ENCODE measurements at places on chromosomes 1 and 21. TPM values are rescaled to one million over a fixed set of nuclear protein-coding genes. Genes with fewer than 3 reads are reported as not detected.

Gene GBP4
- 3.1 TPM for polyA plus RNA-seq

Gene CFHR4
- polyA plus RNA-seq, result not detected

Gene ACKR1
- 1.8 TPM for polyA plus RNA-seq

Gene CD1E
- polyA plus RNA-seq, result not detected

Gene CDC14A
- 4.8 TPM for polyA plus RNA-seq

Gene CCDC185
- not detected for polyA plus RNA-seq

DNA sequence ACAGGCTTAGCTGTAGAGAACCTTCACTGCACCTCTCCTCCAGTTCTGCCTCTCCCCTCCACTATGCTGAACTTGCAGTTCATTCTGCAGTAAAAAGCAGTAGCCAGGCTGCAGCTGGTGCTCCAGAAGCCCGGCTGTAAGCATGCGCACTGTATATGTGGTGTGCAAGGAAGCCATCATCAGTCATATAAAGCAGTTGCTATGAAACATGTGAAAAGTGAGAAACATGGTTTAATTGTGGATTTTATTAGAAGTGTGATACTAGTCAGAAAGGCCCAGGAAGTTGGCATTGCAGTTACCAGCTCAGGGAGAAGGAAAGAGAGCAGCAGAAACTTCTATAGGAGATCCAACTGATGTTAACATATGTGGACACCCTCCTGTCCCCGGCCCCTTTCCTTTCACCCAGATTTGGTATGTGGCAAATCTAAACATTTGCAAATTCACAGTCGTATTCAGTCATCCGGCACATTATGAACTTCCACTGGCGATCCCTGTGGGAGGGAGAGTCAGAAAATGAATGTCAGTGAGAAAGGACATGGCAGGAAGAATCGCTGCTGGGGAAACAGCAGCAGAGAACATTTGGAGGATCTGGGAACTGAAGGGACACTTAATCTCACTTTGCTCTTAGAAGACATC, 32.8 kb downstream of the DPT start:
- no peak overlapping the region for H3K4me3 ChIP-seq
- no peaks in the 10 kb centered on the region for H3K36me3 ChIP-seq
- no peaks in the 10 kb centered on the region for H3K4me1 ChIP-seq
- H3K27me3 ChIP-seq, result peaks cover 3% of the 10 kb centered on the region

DNA sequence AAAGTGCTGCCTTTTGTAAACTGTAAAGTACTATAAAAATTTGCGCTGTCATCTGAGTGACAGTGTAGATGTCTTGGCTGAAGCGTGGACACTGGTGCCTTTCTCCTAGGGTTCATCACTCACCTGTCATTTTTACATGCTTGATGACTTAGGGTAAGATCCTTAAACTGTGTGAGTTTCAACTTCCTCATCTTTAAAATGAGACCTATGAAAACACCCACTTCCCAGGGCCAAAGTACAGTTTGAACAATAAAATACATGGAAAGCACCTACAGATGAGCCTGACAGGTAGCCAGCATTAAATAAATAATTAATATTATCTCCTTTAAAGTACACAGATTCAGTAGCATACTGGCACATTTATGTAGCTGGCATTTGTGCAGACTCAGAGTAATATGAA, 309.9 kb downstream of the CHRM3 start:
- H3K27ac ChIP-seq, result no peak overlapping the region
- H3K4me1 ChIP-seq, result no peaks in the 10 kb centered on the region
- H3K4me3 ChIP-seq, result no peak overlapping the region
- no peak for DNase-seq
- H3K27me3 ChIP-seq, result no peaks in the 10 kb centered on the region

- H3K27me3 ChIP-seq, result no peaks in the 10 kb centered on the region
- DNase-seq, result no peak
- no peaks in the 10 kb centered on the region for H3K36me3 ChIP-seq
- H3K4me3 ChIP-seq, result no peak overlapping the region
- H3K27ac ChIP-seq, result no peak overlapping the region
Observed at GRCh38 chr1:158425027-158425426, 1.0 kb downstream of the OR10K2 start.

- H3K4me3 ChIP-seq, result no peak overlapping the region
- no peak overlapping the region for H3K27ac ChIP-seq
- H3K36me3 ChIP-seq, result peaks cover 2% of the 10 kb centered on the region
Observed at GRCh38 chr1:155509064-155509463, 53.5 kb downstream of the ASH1L start.

DNA sequence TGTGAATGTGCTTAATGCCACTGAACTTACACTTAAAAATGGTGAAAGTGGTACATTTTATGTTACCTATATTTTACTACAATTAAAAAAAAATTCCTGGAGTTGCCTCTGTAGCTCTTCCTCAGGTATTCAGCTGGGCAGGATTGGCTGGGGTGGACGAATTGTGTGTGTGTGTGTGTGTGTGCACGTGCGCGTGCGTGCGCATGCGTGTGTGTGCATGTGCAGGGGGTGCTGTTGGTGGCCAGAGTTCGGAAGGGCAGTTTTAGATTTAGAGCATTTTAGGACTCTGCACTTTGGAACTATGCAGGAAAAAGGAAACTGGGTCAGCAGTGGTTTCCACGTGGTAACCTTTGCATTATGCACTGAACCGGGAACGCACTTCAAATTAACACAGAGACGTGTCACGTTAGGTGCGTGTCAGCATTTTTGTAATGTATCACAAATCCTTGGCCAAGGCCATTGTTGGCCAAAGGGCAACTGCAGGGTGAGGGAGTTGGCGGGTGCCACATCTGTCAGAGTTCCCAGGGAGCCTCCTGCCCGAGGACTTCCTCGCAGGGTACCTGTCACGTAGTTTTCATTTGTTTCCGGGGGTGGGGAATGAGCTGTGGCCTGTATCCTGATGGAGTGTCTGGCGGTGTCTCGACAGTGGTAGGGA, 312.8 kb downstream of the CAMTA1 start:
- no peak overlapping the region for H3K4me3 ChIP-seq
- peaks cover 7% of the 10 kb centered on the region for H3K27me3 ChIP-seq
- no peaks in the 10 kb centered on the region for H3K36me3 ChIP-seq
- no peak overlapping the region for H3K27ac ChIP-seq
- H3K4me1 ChIP-seq, result no peaks in the 10 kb centered on the region

DNA sequence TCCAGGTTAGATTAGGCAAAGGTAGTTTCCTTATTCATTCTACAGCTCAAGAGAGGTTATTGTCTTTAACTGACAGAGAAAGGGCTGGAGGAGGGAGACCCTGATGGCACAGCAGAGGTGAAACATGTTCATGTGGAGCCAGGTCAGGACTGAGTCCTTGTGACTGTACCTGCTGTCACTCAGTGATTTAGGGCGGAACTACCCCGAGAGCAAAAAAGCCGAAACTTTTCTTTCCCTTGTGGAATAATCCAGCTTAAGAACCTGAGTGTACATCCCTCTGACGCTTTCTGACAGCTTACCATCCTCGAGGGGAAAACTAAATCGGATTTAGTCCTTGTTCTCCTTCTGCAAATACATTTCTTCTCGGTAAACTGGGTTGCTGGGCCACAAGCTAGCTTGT, 273.2 kb downstream of the BACH1 start:
- H3K27me3 ChIP-seq, result no peaks in the 10 kb centered on the region
- H3K36me3 ChIP-seq, result no peaks in the 10 kb centered on the region
- DNase-seq, result no peak
- no peak overlapping the region for H3K4me3 ChIP-seq
- H3K4me1 ChIP-seq, result no peaks in the 10 kb centered on the region

DNA sequence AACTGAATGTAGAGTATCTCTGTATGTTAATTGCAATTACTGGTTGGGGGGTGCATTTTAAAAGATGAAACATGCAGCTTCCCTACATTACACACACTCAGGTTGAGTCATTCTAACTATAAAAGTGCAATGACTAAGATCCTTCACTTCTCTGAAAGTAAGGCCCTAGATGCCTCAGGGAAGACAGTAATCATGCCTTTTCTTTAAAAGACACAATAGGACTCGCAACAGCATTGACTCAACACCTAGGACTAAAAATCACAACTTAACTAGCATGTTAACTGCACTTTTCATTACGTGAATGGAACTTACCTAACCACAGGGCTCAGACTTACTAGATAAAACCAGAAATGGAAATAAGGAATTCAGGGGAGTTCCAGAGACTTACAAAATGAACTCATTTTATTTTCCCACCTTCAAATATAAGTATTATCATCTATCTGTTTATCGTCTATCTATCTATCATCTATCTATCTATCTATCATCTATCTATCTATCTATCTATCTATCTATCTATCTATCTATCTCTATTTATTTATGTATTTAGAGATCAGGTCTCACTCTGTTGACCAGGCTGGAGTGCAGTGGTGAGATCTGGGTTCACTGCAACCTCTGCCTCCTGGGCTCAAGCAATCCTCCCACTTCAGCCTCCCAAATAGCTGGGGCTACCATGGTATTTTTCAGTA, 47.8 kb downstream of the CHML start:
- no peak overlapping the region for H3K27ac ChIP-seq
- peak; percentile 13 for DNase-seq
- no peaks in the 10 kb centered on the region for H3K36me3 ChIP-seq
- no peaks in the 10 kb centered on the region for H3K4me1 ChIP-seq
- no peak overlapping the region for H3K4me3 ChIP-seq

DNA sequence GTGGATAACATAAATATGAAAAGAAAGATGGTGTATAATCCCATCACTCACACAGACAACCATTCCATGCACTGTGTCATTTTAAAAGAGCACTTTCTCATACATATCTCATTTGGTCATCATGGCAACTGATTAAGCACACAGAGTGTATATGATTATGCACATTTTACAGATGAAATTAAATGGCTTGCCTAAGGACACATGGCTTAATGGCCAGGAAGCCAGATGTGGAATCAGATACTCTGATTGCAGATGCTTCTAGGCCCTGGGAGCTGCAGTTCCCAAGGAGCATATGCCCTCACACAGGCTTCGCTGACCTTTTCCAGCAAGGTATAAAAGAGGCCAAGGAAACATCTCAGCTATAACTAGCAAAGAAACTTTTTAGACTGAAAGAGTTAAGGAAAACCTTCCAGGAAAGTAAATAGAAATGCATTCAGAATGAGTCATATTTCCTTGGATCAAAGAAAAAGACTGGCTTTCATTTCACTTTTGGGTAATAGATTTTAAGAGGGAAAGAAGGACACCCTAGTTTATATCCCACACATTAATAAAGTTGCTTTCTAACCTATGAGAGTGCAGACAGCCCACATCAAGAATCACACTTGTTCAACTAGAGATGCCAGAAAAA, 19.6 kb upstream of the FAM89A start:
- no peak overlapping the region for H3K27ac ChIP-seq
- DNase-seq, result no peak
- no peaks in the 10 kb centered on the region for H3K4me1 ChIP-seq
- no peaks in the 10 kb centered on the region for H3K27me3 ChIP-seq
- no peaks in the 10 kb centered on the region for H3K36me3 ChIP-seq

- H3K27ac ChIP-seq, result no peak overlapping the region
- no peak overlapping the region for H3K4me3 ChIP-seq
- no peak for DNase-seq
- no peaks in the 10 kb centered on the region for H3K4me1 ChIP-seq
- no peaks in the 10 kb centered on the region for H3K36me3 ChIP-seq
- no peaks in the 10 kb centered on the region for H3K27me3 ChIP-seq
Observed at GRCh38 chr1:84133479-84133878, 10.6 kb upstream of the PRKACB start.

GRCh38 chr1:71777094-71777493, 505.2 kb downstream of the NEGR1 start:
- H3K4me3 ChIP-seq, result no peak overlapping the region
- no peaks in the 10 kb centered on the region for H3K36me3 ChIP-seq
- DNase-seq, result no peak
- H3K27ac ChIP-seq, result no peak overlapping the region
- H3K27me3 ChIP-seq, result no peaks in the 10 kb centered on the region
